ENCODE measurements at places on chromosomes 1 and 21. TPM values are rescaled to one million over a fixed set of nuclear protein-coding genes. Genes with fewer than 3 reads are reported as not detected.

DNA sequence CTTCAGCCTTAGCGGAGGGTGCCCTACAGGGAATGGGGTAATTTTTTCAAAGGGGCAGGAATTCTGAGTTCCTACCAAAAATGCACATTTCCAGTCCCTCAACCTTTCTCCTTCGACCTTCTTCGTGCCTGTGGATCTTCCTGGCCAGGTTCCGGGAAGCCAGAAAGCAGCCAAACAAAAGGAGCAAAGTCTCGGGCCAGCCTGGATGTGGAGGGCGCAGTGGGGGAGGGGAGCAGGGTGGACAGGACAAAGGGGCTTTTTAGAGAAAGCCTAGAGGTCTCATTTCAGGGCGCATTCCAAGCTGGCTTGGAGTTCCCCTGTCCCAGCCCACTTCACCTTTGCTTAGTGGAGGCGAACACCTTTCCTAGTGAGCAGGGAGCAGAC is 2.9 kb upstream of the INAVA start:
- DNase-seq, result no peak

DNA sequence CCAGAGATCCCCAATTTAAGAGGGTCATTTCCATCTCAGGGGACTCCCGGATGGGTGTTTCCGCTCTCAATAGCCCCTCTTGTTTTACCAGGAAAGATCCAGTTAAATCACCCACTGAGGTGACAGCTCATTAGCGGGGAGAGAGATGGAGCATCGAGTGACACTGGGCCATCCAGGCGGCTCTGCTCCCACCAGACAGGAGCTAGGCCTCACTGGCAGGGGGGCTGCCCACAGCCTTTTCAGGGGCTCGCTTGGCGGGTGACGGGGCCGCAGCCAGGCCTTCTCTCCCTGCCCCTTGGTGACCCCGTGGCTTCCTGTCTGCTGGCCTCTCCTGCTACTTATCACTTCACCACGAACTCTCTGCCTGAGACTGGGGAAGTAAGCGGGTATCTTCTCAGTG is 26.7 kb upstream of the SPSB1 start:
- DNase-seq, result no peak

DNA sequence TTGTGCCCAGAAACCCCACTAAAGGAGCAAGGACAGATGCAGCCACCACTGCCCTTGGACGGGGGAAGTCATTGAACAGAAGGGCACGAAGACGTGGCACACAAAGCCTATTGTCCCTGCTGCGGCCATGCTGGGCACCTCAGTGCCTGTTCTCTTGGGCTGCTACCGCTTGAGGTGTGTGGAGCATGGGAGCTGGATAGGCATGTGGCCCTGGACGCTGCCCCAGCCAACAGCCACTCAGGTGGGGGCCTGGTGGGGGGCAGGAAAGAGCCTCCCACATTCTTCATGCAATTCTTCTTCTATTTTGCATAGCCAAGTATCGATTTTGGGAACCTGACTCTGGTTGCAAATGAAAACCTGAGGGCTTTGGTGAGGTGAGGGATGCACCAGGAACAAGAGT is 337.2 kb downstream of the RPS6KC1 start:
- no peak for DNase-seq

- DNase-seq, result no peak
These were observed 19.4 kb downstream of the SOAT1 start for GRCh38 chr1:179313004-179313403.

DNA sequence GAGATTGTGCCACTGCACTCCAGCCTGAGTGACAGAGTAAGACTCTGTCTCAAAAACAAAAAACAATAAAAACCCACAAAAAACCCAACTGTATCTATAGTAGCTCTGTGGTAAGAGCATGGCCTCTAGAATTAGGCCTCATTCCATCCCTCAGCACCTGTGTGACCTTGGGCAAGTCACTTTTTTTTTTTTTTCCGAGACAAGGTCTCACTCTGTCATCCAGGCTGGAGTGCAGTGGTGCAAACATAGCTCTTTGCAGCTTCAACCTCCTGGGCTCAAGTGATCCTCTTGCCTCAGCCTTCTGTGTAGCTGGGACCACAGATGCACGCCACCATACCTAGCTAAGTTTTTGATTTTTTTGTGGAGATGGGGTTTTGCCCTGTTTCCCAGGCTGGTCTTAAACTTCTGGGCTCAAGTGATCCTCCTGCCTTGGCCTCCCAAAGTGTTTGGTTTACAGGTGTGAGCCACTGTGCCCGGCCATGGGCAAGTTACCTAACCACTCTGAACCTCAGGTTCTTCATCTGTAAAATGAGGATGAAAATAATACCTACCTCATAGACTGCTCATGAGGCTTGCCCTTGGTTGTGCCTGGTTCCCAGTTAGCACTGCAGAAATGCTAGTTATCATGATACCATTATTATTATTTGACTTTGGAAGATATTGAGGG is 15.3 kb upstream of the MYOM3 start:
- DNase-seq, result no peak

DNA sequence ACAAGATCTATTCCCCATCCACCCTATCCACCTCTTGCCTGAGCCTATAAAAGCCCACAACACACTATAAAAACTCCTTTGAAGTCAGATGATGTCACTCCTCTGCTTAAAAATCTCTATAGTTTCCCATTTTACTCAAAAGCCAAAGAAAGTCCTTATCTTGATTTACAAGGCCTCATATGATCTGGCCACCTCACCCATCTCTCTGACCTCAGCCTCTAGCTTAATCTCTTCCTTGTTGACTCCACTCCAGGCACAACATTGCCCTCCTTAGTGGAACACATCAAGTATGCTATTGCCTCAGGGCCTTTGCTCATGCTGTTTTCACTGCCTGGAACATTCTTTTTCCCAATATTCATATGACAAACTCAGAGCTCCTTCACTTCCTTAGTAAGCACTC is 33.3 kb downstream of the ZNF281 start:
- DNase-seq, result no peak

GRCh38 chr1:34709547-34709946 is 45.3 kb upstream of the GJB5 start:
- DNase-seq, result no peak

DNA sequence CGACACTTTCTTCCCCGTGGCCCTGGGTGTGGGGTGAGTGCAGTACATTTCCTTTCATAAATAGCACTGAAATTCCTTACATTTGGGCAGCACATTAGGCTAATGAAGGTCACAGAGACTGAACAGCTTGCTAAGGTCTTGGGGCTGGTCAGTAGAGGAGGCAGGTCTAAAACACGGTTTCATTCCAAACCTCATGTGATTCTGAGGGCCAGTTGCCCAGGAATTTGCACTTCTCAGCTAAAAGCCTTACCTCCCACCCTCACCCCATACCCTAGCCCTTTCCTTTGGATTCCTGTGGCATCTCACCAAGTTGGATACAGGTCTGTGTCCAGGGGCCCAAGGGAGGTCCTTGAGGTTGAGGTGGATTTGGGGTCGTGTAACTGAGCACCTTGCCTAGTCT is 147.8 kb upstream of the CD34 start:
- DNase-seq, result no peak

DNA sequence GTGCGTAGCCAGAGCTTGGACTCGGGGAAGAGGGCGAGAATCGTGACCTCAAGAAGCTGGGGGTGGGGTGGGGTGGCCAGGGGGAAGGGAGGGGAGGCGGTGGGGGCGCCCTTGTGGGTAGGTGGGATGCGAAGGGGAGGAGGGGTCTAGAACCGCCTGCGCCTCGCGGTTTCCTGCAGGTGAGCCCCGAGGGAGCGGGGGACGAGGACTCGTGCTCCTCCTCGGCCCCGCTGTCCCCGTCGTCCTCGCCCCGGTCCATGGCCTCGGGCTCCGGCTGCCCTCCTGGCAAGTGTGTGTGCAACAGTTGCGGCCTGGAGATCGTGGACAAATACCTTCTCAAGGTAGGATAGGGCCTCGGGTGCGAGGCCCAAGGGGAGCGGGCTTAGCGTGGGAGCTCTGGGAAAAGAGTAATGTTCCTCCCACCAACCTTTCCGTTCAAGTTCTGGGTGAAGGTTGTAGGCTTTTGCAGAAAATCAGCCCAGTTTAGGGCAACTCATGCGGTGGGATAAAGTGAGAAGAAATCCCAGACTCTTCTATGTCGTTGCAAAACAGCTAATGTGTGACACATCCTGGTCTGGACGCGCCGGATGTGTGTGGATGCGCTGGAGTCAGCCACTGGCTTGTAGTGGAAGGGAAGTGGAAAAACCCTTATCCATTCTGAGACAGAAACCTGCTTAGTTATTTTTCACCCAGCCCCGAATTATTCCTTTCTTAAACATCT is 2.9 kb downstream of the LHX8 start:
- DNase-seq, result no peak

- DNase-seq, result no peak
These were observed 44.8 kb downstream of the NRDC start for GRCh38 chr1:51833700-51834099.

DNA sequence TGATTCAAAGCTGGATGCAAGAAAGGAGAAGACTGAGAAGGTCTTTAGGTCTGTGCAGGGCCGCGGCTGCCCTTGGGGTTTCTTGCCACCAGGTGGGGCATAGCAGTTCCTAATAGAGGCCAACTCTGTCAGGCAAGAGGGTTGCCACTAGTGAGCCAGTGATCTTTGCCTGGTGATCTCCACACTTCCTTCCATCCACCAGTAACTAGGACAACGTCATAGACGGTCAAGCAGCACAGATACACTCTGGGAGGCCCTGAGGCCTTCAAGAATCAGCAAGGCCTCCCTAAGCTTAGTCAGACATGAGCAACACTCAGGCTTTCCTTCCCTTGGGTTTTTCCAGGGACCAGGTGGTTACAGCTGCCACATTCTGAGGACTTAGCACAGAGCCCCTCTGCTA is 32.9 kb upstream of the ATP2B4 start:
- no peak for DNase-seq

DNA sequence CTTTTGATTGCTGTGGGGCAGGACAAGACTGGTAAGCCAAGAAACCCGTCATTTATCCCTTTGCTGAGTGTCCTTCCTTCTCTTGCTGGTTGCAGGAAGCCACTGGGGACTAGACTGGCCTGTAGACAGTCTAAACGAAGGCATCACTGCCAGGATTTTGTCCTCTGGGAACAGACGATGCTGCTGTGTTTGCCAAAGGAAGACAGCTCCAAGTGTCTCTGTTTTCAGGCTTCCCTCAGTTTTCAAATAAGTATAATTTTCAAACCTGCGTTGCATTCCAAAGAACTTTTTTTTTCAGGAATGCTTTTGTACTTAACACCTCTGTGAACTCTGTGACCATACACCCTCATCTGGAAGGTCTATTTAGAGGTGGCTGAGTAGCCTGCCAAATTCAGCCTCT is 269.4 kb downstream of the HLX start:
- no peak for DNase-seq

- DNase-seq, result peak; percentile 42
These were observed 193.8 kb upstream of the EDN2 start for GRCh38 chr1:41678111-41678878.

DNA sequence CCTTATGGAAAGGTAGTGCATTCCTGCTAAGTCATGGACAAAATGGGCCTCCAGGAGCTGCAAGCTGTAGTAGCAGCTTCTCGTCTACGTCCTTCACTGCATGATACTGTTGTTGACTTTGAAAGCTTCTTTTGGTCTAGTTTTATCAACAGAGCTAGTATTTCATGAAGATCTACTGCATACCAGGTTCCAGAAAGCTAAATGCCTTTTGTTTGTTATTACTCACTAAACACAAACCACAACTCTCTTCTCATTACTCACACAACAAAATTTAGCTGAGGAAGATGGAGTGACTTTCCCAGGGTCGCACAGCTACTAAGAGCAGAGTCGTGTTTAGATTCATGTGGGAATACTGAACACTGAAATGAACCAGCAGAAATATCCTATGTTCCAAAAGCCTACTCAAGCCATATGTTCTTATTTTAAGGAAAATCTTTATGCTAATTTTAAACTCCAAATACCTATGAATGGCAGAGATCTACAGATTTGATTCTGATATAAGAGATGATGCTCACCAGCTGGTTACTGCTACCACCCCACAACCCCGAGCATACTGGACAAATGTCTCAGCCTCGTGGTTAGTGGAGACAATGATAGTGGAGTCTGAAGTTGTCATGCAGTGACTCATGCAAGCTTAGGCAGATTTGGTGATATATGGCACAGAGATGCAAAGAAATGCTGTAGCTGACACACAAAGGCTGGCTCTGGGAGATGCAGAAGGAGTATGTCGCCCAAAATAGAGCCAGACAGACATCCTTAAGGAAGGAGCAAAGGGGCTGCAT is 20.6 kb downstream of the PGBD2 start:
- DNase-seq, result no peak

DNA sequence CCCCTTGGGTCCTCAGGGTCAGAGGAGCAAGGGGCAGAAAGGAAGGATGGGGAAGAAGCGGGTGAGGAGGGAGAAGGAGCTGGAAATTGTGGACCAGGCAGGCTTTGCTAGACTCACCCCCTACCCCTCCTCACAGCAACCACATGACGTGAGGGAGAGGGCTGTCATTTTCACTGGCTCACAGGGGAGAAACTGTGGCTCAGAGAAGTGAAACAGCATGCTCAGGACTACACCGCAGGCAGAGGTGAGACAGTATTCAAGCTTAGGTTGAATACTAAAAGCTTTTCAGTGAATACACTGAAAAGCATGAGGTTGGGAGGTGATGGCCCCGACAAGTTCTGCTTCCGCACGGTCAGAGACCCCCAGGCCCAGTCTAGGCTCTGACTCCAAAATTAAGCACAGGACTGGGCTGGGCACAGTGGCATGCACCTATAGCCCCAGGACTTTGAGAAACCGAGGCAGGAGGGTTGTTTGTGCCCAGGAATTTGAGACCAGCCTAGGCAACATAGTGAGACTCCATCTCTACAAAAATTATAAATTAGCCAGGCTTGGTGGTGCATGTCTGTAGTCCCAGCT is 1.2 kb upstream of the CLEC20A start:
- DNase-seq, result no peak

- DNase-seq, result no peak
These were observed 237.0 kb downstream of the GPATCH2 start for GRCh38 chr1:217393896-217394295.

DNA sequence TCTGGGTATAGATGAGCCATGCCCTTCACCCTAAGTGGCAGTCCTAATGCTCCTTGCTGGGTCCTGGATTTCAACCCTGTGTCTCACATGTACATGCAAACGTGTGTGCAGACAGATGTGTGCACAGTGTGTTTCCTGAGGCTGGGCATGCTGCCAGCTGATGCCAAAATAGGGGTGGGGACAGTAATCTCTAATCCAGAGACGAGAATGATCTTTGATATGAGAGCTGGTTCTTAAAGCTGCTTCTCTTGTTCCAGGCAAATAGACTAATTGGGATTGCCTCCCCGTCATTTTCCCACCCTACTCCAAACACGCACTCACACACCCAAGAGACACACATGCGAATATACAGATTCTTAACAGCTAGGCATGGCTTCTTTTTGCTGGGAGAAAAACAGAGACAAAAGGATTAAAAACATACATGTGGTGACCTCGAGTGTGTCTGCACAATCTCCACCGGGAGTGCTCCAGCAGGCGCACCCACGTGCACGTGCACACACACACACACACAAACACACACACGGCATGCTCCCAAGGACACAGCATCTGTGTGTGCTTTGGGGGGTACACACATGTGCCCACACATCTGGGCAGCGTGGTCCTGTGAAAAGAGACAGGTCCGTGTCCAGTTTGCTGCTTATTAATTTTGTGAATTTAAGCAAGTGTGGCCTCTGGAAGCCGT is 102.1 kb upstream of the ZBTB40 start:
- DNase-seq, result no peak

The MROH9 gene
- 0.10 TPM for polyA plus RNA-seq

The SLC1A7 gene
- 0.20 TPM for polyA plus RNA-seq

The FAM229A gene
- 1.3 TPM for polyA plus RNA-seq

The PCP4 gene
- not detected for polyA plus RNA-seq

The TACSTD2 gene
- 0.18 TPM for polyA plus RNA-seq

The LCA5L gene
- polyA plus RNA-seq, result 1.1 TPM

The B3GALT2 gene
- 1.5 TPM for polyA plus RNA-seq

The IER5 gene
- 16.9 TPM for polyA plus RNA-seq

The RGS13 gene
- not detected for polyA plus RNA-seq

The YOD1 gene
- 2.5 TPM for polyA plus RNA-seq

The CSMD2 gene
- 2.0 TPM for polyA plus RNA-seq

Data from BJ (cell line).